Left forelimb (tissue), 1 donor: ENCODE measurements at places on chromosomes 1 and 21.

DNA sequence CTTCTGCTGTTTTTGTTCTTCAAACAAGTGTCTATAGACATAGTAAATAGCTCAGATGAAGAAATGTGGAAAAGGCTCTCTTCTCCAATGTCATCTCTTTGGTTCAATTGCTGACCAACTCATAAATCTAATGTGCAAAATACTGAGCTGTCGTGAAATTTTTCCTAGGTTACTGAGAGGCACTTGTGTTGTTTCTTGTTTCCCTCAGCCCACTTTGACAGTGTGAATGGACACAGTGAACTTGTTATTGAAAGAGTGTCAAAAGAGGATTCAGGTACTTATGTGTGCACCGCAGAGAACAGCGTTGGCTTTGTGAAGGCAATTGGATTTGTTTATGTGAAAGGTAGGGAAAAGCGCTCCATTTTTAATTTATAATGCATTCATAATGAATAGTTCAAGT, 245.3 kb downstream of the TPR start:
- no peak for DNase-seq

DNA sequence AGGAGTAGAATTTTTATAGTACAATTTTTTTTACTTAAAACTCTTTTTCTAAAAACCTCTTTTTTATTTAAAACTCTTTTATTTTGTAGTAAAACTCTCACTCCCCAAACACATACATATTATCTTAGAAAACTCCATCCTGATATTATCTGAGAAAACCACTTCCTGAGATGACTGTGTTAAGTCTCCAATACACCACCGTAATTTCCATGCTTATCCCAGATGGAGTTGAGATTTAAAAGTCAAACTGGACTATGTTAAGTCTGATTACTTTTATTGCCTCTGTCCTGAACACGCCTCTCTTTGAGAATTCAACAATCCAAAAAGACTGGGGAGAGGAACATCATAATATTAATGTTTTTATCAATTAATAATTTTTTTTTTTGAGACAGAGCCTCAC, 3.7 kb downstream of the SEC16B start:
- no peak for DNase-seq

DNA sequence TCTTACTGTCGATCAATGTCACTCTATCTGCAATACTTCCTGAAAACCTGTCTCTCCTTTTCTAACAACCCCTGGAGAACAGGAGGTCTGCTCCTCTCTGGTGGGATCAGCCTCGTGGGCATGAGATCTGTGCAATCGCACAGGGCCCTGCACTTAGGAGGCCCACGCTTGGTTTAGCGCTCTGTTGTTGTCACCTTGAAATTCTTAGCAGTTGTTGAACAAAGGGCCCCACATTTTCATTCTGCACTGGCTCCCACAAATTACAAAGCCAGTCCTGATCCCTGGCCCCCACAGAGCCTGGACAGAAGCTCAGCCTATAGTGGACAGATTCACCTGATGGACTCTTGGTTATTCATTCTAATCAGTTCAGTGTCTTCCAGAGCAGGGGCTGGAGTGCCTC, 18.6 kb downstream of the SPOCD1 start:
- no peak for DNase-seq

DNA sequence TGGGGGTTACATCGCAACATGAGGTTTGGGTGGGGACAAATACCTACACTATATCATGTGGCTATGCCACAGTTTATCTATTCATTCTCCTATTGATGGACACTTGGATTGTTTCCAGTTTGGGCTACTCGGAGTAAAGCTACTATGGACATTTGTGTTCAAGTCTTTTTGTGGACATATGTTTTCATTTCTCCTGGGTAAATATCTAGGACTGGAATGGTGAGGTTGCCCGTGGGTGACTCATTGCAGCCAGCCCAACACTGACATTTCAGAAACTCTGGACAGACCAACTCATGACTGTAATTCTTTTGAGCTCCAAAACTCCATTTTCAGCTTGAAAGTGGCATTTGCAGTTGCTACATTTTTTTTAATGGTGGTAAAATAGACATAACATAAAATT, 82.7 kb downstream of the KAZN start:
- DNase-seq, result no peak

DNA sequence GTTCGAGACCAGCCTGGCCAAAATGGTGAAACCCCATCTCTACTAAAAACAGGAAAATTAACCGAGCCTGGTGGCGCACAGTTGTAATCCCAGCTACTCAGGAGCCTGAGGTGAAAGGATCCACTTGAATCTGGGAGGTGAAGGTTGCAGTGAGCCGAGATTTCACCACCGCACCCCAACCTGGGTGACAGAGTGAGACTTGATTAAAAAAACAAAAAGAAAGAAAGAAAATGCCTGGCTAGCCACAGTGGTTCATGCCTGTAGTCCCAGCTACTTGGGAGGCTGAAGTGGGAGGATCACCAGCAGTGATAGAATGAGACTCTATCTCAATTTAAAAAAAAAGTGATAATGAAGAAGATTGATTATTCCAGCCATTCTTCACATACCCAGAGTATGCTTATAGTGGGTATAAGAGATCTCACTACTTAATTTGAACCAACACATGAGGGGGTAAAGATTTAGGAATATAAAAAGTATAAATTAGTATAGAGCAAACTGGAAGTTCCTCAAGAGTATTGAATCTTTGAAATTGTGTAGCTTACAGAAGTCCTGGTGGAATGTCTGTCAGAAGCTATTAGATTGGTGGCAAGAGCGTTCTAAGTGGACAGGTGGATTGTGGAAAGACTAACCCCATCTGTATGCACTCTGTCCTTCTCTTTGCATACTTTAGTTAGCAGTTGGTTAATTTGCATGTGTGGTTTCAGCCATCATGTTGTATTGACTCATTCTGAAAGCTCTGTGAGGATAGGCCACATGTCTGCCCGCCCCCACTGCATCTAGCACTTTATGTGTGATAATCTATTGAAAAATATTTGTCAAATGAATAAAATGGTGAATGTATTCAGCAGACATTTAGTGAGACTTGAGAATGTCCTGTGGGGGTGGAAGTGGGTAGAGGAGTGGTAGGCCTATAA, 25.0 kb downstream of the RLF start:
- no peak for DNase-seq

DNA sequence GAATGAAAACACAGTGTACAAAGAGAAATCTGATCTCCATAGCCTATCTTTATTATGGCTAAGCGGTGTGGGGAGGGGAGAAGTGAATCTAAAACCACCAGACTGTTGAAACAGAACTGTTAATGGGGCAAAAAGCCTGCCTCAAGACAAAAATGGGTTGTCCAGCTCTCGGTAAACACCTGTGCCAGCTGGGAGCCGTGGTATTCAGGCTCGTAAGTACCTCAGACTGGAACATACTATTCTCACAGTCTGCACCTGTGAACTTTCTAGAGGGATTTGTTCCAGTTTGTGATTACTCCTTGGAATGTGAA, 42.7 kb upstream of the ATP1A1 start:
- no peak for DNase-seq

- DNase-seq, result no peak
These were observed 28.5 kb upstream of the CAMSAP2 start for GRCh38 chr1:200710166-200710565.

- no peak for DNase-seq
These were observed 43.5 kb downstream of the PAFAH2 start for GRCh38 chr1:25954282-25954938.

GRCh38 chr1:195790514-195791168, 817.6 kb downstream of the KCNT2 start:
- DNase-seq, result no peak

DNA sequence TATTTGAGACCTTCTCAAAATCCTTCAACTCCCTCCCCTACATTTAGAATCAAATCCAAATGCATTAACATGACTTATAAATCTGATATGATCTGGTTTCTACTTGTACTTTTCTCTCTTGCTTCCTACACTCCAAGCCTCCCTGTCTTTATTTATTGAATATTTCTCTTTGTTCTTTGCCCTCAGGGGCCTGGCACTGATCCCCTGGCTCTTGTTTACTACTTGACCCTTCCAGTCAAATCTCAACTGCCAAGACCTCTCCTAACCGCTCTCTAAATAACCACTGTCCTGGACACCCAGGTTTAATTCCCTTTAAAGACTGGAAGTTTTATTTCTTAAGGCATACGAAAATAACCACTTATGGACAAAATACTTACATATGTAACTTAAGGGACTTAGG, 248.9 kb downstream of the CHRM3 start:
- DNase-seq, result no peak

DNA sequence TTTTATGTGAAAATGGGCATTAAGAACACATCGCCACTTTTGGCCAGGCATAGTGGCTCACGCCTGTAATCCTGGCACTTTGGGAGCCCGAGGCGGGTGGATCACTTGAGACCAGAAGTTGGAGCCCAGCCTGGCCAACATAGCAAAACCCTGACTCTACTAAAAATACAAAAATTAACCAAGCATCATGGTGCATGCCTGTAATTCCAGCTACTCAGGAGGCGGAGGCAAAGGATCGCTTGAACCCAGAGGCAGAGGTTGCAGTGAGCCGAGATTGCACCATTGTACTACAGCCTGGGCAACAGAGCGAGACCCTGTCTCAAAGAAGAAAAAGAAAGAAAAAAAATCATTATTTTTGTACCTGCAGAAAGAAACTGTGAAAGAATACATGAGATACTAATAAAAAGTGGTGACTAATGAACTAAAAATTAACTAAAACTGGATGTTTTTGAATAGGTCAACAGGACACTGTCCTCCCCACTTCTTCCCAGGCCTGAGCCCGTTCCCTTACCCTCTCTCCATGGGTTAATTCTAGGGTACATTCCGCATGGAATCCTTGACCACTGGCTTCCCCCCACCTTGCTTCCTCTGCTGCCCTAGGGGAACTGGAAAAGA, 8.3 kb upstream of the TINAGL1 start:
- no peak for DNase-seq

DNA sequence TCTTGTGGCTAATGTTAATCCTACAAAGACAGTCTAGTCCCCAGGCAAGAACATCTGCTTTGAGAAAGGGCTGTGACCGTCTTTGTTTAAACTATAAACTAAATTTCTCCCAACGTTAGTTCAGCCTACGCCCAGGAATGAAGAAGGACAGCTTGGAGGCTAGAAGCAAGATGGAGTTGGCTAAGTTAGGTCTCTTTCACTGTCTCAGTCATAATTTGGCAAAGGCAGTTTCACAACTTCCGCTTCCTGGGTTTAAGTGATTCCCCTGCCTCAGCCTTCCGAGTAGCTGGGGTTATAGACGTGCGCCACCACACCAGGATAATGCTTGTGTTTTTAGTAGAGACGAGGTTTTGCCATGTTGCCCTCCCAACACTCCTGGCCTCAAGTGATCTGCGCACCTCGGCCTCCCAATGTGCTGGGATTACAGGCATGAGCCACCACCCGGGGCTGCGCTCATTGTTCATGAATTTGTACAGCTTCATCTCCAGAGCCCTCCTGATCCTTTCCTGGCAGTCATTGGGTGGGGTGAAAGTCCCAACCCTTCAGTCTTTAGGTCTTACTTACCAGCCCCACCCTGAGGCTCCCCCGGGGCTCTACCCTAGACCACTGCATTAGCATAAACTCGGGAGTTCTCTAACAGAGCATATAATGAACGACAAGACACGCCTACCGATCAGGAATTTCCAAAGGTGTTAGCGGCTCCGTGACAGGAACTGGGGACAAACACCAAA, 4.9 kb upstream of the MASP2 start:
- no peak for DNase-seq

DNA sequence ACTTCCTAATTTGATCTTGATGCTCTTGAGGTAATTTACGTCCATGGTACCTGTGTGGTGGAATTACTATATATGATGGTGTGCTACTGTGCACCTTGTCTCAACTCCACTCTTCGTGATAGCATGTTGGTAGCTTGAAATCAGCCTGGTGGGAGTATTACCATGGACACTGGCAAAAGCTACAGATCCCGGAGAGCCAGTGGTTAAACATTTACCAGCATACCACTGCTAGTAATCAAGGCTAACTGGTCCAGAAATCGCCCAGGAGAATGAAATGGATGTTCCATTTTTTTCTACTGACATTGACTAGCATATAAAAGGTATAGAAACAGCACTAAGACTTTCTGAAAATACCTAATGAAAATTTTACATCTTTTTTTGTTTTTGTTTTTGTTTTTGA, 30.6 kb downstream of the ELK4 start:
- DNase-seq, result no peak

DNA sequence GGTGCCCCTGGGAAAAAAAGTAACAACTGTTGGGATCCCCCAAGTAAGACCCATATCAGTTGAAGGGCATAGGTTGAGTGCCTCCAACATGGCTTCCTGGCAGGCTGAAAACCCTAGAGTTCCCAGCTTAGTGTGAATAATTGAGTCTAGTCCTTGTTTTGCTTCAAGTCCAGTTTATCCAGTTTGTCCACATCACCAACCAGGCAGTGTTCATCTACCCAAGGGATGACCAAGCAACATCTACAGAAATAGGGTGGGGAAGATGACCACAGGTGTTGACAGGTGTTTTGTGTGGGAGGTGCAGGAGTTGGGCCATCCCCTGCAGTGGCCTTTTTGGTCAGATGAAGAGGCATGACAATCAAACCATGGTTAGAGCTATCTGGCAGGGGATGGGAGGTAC, 54.3 kb upstream of the ERO1B start:
- no peak for DNase-seq

GRCh38 chr1:44723496-44724295, 7.3 kb downstream of the RNU5D-1 start:
- DNase-seq, result no peak

- DNase-seq, result no peak
These were observed 956 bp downstream of the CPLANE2 start for GRCh38 chr1:16235944-16236510.

DNA sequence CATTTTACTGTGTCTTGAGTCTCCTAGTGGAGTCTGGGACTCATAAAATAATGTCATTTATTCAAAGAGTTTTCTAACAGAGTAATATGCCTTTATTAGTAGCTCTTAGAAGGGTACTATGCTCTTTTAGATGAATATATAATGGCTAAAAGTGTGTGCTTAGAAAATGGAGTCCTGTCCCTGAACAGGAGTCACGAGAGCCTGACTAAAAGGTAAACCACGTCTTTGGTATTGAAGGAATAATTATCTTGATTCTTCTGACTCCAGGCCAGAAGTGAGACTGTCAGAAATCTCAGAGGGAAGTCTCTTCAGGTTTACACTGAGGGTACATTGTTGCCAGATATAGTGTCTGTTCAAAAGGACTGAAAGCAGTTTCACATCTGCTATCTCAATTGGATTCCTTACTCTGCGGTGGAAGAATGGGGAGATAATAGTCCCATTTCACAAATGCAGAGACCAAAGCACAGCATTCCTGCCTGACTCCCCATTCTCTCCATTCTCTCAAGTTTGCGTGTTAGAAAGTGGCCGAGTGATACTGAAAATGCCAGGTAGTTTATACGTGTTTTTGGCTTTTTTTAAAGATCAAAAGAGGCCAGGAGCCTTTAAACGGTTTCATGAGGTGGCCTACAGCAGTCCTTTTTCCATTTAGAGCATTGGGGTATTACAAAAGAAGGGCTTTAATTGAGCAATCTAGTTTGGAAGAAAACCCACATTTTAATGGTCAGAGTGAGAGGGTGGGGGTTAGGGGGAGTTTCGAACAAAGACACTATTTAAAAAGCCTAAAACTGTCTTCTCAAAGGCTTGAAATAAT, 176.6 kb downstream of the VPS13D start:
- DNase-seq, result no peak

- no peak for DNase-seq
These were observed 944 bp downstream of the AADACL4 start for GRCh38 chr1:12644829-12645228.

GRCh38 chr1:209884665-209885117, 53.3 kb upstream of the SYT14 start:
- DNase-seq, result no peak

GRCh38 chr1:214349008-214349407, 68.0 kb downstream of the SMYD2 start:
- DNase-seq, result no peak
